ENCODE measurements at places on chromosomes 4 and X.

- no peak for DNase-seq
Measured at GRCh38 chr4:54268151-54268550, 39.1 kb downstream of the PDGFRA start.

GRCh38 chrX:23766650-23767551 lies 16.1 kb upstream of the SAT1 start:
- no peak for DNase-seq

DNA sequence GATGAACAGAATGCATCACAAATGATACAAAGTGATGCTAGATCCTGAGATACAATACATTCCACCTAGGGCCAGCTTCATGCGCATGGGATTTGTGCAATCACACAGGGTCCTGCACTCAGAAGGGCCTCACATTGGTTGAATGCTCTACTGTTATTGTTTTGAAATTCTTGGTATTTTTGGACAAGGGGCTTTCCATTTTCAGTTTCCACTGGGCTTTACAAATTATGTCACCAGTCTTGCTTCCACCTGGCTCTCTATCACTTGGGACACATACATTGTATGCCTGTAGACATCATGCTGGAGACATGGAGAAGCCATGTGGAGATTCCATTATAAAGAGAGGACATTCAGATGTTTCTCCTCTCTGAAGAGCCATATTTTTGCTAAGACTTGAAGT lies 155.8 kb downstream of the NAA11 start:
- DNase-seq: no peak

DNA sequence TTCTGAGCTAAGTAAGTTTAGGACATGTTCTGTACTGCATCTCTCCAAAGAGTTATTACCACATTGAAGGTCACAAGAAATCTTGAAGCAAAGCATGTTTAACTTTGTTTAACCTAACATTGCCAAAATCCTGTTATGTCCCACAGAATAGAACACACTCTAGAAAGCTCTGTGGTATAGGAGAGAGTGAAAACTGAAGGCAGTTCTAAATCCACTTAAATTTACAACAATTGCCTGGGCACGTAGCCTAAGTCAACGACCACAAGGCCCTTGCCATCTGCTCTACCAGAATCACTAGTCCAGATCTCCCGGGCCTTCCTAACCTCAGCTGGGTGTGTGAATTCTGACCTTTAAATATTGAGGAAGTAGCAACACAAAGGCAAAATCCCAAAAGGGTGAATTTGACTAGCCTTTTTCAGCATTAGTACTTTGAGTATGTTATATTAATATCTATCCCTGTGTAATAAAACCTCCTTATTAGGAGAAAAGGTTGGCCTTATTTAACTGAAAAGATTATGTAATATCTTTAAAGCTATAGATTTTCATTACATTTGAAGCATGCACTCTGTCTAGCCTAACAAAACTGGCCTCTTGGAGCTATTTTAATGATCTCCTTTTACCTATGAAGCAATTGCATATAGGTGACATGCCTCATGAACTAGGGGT lies 4.5 kb upstream of the MAML3 start:
- DNase-seq: no peak

Measured in T47D (cell line).